Ecto neural progenitor cell (in vitro differentiated cells): ENCODE measurements at places on chromosomes 3 and 15.
A peak's percentile ranks its signal among the peaks of the same experiment; 100 is the strongest.

DNA sequence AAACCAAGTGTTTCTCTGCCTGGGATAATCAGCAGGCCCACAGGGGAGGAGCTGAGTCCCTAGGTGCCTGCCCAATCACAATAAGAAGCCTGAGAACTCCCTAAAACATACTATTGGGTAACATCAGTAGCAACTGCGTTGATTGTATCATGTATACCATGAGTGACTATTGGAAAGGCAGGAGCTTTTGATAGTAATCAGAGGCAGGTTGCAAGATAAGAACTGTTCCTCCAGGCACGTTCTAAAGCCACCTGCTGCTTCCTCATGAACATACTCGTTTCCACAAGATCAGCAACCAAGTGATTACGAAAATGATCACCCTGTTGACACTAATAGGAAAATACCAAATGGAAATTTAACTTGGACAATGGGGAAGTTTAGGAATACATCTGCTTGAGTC is 6.7 kb downstream of the MYLK start:
- no peak for DNase-seq

GRCh38 chr3:13873818-13874217 is 6.1 kb downstream of the WNT7A start:
- DNase-seq: no peak

GRCh38 chr3:110806924-110807323 is 264.7 kb upstream of the NECTIN3 start:
- DNase-seq: no peak

DNA sequence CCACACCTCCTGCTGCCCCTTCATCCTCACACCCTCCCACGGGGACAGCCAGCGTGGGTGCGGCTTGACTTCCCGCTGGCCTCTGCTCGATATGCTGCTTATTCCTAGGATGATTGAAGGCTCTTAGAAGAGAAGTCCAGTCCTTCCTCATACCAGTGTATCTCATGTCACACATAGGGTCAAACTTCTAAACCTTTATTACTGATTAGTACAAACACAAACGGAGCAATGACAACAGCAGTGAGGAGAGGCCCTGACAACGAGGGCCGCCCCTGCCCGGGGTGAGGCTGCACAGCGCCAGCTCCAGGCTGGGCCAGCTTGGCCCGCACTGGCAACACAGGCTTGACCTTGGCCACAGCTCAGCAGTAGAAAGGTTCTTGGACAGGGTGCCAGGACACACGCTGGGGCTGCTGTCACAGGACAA is 3.7 kb downstream of the CIB1 start:
- DNase-seq: no peak

- DNase-seq: no peak
These were observed 133.3 kb upstream of the SLC24A5 start for GRCh38 chr15:47987461-47987860.

GRCh38 chr3:103048068-103048722 is 613.4 kb downstream of the ZPLD1 start:
- no peak for DNase-seq

- DNase-seq: no peak
These were observed 46.5 kb upstream of the SMAD6 start for GRCh38 chr15:66655511-66655910.

DNA sequence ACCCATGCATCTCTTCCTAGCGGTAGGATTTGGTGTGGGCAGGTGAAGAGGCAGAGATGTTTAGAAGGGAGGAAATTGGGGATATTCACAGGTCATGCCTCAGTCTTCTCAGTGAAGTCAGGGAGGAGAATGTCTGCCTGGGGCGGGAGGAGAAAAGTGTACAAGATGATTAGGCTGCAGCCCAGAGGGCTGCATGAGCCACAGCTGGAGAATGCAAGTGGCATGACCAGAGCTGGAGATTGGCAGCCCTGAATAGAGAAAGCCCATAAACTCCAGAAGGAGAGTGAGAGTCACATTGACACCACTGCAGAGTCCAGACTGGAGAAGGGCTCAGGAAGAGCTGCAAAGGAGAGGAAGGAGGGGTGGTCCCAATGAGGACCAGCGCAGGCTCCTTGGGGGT is 22.6 kb downstream of the PDHB start:
- DNase-seq: no peak

DNA sequence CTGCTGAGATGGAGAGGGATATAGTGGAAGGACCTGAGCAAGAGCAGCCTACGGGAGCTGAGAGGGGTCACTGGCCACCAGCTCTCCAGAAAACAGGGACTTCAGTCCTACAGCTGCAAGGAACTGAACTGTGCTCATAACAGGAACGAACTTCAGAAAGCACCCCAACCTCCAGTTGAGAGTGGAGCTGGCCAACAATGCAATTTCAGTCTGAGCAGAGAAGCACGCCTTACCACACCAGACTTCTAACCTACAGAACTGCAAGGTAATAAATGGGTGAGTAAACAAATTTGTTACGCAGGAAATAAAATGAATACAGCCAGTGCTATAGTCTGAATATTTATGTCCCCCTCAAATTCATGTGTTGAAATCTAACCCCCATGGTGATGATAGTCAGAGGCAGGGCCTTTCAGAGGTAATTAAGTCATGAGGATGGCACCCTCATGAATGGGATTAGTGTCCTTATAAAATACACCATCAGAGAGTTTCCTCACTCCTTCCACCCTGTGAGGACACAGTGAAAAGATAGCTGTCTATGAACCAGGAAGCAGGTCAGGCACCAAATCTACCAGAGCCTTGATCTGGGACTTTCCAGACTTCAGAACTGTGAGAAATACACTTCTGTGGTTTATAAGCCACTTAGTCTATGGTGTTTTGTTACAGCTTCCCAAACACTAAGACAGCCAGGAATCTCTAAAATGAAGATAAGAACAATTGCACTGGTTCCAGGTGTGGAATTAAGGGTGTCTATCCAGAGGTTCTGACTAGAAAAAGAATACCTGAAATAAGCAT is 58.6 kb downstream of the SYNM start:
- peak; percentile 18 for DNase-seq

- no peak for DNase-seq
These were observed 108.8 kb upstream of the SLC25A36 start for GRCh38 chr3:140832883-140833282.

- DNase-seq: peak; percentile 78
These were observed at the start of gene GRAMD2A for GRCh38 chr15:72197460-72198355. TSS of gene GRAMD2A (minus strand) at chr15:72197787.

DNA sequence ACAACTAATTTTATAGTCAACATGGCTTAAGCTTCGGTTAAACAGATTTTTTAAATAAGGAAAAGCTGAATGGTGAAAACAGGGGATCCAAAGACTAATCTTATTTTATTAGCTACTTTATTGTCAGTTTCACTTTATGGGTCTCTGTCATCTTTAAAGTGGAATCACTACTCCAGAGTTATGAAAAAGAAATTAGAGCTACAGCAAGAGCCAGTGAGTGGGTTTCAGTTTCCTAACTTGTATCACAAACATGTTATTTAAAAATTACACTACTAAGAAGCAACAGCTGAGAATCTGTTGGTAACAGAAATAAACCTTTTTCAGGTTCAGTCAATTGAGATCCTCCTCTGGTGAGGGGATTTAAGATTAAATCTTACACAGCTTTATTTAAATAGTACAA is 10.0 kb downstream of the PHC3 start:
- DNase-seq: no peak

GRCh38 chr3:151100076-151100475 is 14.6 kb downstream of the MED12L start:
- DNase-seq: peak; percentile 13

GRCh38 chr3:160709477-160710182 is 32.7 kb downstream of the ARL14 start:
- no peak for DNase-seq

- DNase-seq: no peak
These were observed 140.6 kb downstream of the MEIS2 start for GRCh38 chr15:36959746-36960145.

DNA sequence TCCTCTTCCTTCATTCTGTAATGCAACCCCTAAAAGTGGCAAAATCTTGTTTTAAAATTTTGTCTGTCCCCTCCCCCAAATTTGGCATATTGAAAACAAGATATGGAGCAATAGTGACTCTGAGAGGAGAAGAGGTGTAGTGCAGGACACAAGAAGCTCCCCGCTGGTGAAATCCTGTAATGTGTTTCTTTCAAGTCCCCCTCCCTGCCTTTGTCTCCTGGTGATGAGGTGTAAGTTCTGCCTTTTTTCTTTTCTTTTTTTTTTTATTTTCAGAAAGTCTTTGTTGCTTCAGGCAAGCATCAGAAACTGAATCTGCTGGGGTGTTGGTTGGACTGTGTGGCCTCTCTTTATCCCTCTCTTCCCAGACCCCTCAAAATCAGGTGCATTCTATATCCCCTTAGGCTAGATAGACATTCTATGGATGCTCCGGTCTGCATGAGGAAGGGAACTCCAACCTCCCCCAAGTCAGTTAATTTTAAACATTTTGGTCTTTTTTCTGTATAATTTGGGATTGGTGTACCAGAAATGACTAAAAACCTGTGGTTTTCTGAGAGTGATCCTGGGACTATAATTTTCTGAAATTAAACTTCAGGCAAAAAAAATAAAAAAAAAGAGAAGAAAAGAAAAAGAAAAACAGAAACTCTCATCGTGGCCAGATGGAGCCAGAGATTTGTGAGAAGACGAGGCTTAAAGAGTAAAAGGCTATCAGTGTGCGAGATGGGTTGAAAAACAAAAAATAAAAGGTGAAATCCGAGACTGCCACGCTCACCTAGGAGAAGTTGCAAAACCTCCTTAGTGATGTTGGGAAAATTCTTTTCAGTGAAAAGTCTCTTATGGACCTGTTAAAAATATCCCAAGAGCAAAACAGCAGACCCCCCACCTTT is 21.4 kb downstream of the ACKR2 start:
- no peak for DNase-seq

- DNase-seq: no peak
These were observed 68.0 kb upstream of the STAC start for GRCh38 chr3:36312351-36312750.

GRCh38 chr3:1855841-1856240 is 242.8 kb upstream of the CNTN4 start:
- DNase-seq: no peak

DNA sequence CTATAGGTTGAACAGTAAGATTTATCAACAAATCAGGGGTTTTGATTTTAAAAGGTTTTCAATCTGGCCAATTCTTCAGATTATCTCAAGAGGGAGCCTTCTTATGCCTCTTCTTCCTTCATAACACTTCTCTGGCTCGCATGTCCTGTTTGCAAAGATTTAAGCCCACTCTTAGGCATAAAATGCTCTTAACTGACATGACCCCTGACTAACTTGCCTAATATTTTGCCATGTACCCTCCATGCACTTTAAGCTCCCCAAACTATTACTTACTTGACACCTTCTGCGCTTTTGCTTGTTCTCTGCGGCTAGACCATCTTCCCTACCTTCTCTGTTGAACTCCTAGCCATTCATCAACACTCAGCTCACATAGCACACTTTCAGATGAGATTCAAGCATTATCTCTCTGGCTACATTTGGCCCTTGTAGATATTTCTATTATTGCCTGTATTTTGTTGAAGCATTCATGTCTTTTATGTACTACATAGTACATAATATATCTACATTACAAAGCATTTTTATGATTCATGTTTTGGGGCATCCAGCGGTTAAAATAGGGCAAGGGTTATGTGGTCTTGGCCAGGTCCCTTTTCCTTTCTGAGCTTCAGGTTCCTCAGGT is 1.0 kb upstream of the ARIH1 start:
- no peak for DNase-seq
